MV-4-11 (cell line): ENCODE measurements at places on chromosomes 3 and 15.
A peak's percentile ranks its signal among the peaks of the same experiment; 100 is the strongest.

DNA sequence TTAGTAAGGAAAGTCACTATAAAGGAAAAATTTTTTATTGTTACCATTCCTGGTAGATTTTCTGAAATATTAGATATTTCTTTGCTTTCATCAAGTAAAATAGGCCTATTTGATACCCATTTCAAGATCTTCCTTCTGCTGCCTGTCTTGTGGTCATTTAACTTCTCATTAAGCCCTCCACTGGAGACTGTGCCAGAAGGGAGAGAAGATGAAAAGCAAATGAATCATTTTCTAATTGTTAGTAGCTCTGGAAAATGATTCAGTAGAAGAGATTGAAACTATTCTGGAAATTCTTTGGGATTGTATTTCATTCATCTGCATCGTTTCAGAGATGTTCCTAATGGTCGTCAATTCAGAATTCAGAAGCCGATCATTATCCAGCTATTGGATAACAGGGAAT lies 3.2 kb downstream of the KCTD6 start:
- no peak for DNase-seq

GRCh38 chr3:116951610-116952009 lies 242.0 kb downstream of the TUSC7 start:
- no peak for DNase-seq

DNA sequence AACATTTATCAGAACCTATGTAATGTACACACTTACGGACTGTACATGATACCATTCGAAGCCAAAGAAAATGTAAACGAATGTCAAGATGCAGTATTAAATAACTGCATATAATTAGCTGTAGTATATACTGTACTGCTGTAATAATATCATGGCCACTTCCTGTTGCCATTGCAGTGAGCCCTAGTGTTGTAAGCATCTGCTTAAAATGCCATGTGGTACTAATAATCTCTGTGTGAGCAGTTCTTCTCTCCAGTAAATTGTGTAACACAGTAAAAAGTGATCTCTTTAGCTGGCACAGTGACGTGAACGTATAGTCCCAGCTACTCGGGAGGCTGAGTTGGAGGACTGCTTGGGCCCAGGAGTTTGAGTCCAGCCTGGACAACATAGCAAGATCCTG lies 8.6 kb downstream of the SPG11 start:
- DNase-seq = peak; percentile 34

DNA sequence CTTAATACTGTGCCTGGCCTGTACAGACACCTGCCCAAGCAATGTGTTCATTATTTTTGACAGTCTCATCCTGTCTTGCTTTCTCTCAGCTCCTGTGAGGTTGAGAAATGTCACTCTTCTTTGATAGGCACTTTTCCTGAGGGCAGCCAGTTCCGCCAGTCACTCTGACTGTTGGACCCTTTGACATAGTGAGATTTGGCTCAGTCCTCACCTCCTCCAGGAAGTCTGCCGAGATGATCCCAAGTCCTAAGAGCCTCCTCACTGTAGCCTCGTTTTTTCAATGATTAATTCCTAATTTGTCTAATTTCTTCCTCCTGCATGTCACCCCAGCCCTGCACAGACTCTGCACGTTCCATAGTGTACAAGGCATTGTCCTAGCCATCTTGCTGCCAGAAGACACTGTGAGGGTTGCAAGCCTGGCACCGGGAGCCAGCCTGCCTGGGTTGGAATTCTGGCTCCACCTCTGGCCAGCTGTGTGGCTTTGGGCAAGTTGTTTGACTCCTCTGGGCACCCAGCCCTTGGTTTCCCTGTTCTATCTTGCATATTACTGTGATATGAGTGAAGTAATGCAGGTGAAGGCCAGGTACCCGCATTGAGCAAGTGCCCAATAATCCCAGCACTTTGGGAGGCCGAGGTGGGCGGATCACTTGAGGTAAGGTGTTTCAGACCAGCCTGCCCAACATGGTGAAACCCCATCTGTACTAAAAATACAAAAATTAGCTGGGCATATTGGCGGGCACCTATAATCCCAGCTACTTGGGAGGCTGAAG lies 24.3 kb downstream of the RPLP1 start:
- DNase-seq = no peak

DNA sequence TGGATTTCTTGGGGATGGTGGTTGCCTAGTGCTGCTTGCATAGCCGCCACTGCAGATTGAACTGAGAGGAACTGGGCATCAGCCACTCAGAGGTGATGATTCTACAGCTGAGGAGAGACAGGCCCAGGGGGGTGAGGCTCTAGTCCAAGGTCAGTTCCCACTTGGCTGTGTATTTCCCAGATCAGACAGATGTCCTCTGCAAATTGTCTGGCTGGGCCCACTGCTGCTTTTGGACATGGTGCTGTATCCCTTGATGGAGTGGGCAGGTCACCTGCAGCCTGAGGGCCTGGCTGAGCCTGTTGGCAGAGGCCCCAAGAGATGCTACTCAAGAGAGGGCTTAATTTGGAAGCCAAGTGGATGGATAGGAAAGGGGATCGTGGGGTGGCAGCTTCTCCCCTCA lies 124.5 kb upstream of the CTDSPL start:
- no peak for DNase-seq

- DNase-seq = no peak
Observed at GRCh38 chr3:13013566-13013965, 59.7 kb downstream of the IQSEC1 start.

GRCh38 chr3:138325990-138326389 lies 3.7 kb downstream of the NME9 start:
- DNase-seq = no peak

GRCh38 chr3:89613241-89613640 lies 505.8 kb downstream of the EPHA3 start:
- no peak for DNase-seq

GRCh38 chr3:11438646-11439045 lies 166.4 kb downstream of the ATG7 start:
- no peak for DNase-seq

DNA sequence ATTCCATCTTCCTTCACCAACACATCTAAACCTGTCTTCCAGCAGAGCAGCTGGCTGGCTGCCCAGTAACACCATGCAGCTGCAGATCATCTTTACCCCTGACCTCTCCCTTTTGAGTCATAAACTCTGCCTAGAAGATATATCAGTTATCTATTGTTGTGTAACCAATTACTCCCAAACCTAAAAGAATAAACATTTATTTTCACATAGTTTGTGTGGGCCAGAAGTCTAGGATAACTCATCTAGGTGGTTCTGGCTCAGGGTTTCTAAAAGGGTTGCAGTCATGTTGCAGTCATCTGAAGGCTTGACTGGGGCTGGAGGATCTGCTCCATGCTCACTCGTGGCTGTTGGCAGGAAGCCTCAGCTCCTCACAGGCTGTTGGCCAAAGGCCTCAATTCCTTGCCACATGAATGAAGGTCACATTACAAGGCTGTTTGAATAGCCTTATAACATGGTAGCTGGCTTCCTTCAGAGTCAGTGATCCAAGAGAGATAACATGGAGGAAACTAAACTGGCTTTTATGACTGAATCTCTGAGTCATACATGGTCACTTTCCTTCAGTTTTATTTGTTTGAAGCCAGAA lies 92.8 kb downstream of the GOLIM4 start:
- DNase-seq = peak; percentile 29

GRCh38 chr3:52054661-52055511 lies 1.5 kb downstream of the DUSP7 start:
- no peak for DNase-seq

DNA sequence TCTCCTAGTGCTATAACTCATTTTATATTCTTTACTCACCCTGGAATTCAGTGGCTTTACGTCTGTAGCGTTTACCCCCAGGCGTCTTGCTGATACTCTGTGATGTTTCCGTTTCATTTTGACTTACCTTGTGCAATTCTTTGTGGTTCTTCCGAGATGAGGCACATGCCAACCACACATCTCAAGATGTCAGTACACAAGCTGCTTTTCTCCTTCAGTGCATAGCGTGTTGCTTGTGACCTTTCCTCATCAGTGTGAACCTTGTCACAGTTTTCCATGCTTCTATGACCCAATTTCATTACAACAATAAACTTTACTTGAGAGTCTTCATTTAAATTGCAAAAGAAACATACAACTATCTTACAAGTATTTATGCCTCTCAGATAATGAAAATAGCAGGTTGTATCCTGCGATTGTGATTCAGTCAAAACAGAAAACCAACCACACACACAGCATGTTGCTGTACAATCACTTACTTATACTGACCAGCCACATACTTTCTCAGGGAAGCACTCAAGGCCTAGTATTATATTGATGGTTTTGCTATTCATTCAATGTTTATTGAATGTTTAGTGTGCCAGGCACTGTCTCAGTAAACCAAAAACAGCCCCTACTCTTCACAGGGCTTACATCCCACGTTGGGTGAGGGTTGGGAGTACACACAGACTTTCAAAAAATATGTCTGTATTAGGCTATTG lies 4.6 kb upstream of the TBL1XR1 start:
- peak; percentile 91 for DNase-seq

GRCh38 chr3:159987291-159987711 lies 1.3 kb upstream of the IL12A start:
- peak; percentile 18 for DNase-seq

GRCh38 chr15:49060710-49061495 lies 14.7 kb upstream of the SECISBP2L start:
- DNase-seq = peak; percentile 25

GRCh38 chr3:107430996-107431245 lies 53.7 kb downstream of the CCDC54 start:
- DNase-seq = no peak

GRCh38 chr3:105385179-105385578 lies 18.5 kb downstream of the ALCAM start:
- DNase-seq = no peak

DNA sequence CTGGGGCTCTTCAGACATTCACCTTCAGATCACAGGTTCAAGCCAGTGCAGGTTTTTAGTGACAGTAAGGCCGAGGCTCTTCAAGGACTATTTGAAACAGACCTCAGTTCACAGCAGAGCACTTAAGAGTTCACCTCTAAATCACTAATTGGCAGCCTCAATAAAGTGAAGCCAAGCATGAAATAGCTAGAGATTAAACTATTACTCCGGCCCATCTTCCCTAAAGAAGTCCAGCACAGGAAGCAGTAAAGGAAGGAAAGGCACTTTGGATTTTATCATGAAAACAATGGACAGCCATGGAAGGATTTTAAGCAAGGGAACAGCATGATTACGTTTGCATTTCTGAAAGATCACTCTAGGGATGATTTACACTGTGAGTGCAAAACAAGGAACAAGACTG lies 27.6 kb upstream of the ARL6 start:
- no peak for DNase-seq

- DNase-seq = no peak
Observed at GRCh38 chr3:123405936-123406510, 42.9 kb downstream of the ADCY5 start.

- no peak for DNase-seq
Observed at GRCh38 chr3:58899953-58900298, 149.9 kb downstream of the CFAP20DC start.

DNA sequence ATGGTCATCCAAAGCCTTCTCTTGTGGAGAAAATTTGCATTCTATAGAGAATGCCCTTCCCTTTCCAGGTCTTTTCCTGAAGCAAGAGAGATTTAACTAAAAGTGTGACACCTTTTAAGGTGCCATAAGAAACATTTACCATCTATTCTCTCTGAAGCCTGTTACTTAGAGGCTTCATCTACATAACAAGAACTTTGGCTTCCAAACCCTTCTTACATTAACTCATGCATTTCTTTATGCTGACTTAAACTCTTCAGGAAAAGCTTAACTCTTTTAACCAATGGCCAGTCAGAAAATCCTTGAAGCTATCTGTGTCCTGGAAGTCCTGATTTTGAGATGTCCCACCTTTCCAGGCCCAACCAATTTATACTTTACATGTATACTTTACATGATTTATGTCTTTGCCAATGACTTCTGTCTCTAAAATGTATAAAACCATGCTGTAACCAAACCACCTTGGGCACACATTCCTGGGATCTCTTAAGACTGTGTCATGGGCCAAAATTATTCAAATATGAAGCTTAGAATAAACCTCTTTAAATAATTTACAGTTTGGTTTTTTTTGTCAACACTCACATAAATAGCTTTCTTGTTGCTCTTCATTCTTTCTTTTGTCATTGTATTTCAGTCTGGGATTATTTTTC lies 472.6 kb upstream of the NECTIN3 start:
- no peak for DNase-seq
